ENCODE measurements at places on chromosomes 6 and 20.

DNA sequence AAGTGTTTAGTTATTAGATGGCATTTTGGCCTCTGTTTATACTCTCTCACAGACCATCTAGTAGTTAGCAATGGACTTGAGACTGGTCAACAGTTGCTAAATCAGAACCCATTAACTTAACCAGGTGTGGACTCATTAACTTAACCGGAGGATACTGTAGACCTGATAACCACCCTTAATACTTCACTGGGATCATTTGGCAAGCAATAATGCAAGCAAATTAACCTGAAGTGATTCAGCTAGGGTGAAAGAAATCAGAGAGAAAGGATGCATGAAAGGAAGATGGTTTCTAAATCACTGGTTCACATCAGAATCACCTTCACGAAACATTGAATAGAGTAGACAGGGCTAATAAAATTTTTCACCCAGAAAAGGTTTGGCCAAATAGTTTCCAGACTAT lies 73.3 kb downstream of the TMEM244 start:
- no peak for DNase-seq

GRCh38 chr6:95244751-95245150 lies 332.6 kb upstream of the MANEA start:
- no peak for DNase-seq

GRCh38 chr20:21048841-21049273 lies 57.3 kb downstream of the LINC00237 start:
- peak; percentile 15 for DNase-seq

GRCh38 chr20:37880726-37881591 lies 22.0 kb upstream of the VSTM2L start:
- DNase-seq = no peak

DNA sequence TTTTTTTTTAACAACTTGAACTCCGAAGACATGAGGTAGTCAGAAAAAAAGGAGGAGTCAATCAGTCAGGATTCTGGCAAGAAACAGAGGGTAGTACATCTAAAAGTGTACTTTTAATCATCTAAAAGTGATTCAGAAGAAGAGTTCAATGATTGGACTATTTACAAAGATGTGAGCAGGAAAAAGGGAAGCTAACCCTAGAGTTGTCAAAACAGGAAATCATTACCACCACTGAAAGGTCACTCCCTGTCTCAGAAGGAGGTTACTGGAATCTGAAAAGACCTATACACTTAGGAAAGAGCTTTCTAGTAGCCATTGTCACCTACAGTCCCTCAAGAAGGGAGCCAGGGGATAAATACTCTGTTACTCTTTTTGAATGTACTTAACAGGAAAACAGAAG lies 16.7 kb upstream of the LMBRD1 start:
- no peak for DNase-seq

- DNase-seq = no peak
Measured at GRCh38 chr6:21824431-21825177, 231.1 kb downstream of the SOX4 start.

DNA sequence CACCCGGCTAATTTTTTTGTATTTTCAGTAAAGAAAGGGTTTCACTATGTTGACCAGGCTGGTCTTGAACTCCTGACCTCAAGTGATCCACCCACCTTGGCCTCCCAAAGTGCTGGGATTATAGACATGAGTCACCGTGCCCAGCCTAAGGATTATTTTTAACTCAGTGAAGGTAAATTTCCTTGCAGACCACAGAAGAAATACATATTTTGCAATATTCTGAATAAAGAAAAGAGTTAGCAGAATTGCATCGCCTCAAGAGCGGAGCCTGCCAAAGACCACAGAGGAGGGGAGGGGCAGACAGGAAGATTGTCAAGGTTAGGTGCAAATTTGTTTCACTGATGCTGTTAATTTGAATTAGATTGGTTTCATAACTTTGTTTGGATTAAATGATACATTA lies 47.4 kb downstream of the SOD2 start:
- DNase-seq = no peak

GRCh38 chr6:166603043-166603690 lies 16.7 kb upstream of the RAMACL start:
- DNase-seq = no peak

DNA sequence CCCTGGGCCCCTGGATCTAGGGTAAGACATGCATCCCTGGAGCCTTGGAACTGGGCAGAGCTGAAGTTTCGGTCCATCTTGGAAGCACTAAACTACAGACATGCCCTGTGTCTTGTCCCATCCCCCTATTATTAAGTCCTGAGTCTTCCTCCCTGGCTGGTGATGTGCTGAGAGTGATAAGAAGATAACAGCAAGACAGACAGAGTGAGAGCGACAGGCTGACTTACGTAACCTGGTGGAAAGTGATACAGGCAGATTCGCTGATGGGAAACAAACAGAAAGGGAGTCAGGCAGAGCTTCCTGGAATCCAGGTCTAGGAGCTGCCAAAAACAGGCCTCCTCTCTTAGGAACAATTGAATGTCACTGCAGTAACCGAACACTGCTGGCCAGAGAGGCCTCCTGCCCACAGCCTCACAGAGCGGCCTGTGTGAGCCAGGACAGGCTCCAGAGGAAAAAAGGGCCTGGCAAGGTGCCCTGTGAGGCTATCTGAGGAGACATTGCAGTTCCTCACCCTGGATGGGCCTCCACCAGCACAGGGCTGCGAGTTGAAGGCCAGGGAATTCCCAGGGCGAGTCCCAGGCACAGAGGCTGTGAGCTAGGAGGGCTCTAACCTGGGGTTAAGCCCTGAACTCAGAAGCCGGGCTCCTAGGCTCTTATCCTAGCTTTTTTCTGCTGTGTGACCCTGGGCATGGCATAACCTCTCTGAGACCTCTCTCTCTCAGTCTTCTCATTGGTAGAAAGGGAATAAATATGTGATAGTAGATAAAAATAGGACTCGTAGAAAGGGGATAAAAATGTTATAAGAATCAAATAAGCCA lies 34.2 kb upstream of the B4GALT5 start:
- no peak for DNase-seq

DNA sequence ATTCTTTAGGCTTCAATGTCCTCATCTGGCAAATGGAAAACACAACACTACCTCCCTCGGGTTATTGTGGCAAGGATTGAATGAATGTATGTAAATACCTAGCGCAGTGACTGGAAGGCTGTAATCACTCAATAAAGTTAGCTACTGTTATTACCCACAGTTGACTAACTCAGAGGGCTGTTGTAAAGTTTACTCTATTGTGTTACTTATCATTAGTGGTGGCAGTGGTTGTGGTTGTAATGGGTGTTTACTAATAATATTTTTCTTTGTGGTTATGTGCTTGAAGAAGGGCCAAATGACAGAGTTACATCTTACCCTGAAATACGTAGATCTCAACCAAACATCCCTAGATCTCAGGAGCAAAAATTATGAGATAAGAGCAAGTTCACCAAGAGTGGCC lies 42.0 kb upstream of the PXDC1 start:
- no peak for DNase-seq

- no peak for DNase-seq
Measured at GRCh38 chr20:35503841-35504561, 25.5 kb downstream of the C20orf173 start.

DNA sequence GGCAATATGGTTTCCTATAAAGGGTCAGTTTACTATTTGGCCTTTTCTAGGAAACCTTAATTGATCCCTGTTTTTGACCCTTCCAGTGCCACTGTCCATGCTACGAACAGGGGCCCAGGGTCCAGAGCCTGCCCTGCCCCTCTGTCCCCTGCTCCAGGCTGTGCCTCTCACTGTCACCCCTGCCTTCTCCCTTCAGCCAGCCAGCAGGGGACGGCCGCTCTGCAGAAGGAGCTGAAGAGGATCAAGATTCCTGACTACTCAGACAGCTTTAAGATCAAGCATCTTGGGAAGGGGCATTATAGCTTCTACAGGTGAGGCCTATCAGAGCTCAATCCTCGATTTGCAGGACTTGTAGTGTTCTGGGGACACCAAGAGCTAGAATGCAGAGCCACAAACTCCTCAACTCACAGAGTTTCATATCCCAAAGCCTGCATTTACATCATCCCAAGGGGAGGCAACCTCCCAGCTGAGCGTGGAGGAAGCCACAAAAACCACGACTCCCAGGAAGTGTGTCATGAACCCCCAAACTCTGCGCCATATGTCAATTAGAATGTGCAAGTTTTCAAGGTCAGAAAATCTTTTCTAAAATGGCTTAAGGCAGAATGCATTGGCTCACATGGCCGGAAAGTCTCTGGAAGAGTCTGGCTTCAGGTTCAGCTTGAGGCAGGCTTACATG lies 3.6 kb downstream of the BPI start:
- no peak for DNase-seq

DNA sequence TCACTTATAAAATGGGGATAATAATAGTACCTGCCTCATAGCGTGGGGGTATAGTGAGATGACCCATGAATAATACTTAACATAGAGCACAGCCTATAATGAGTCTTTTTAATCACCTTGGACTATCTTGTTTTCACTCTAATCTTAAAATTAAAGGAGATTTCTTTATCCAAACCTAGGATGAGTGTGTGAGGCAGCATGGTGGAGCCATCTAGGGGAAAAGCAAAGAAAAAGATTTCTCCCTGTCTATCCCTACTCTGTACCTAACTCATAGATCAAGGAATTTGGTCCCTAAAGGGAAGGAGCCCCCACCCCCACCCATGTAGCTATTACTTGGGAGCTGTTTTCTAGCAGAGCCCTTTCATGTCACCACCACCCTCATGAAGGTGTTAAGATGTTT lies 45.2 kb upstream of the PAK5 start:
- no peak for DNase-seq
